ENCODE measurements at places on chromosomes 13 and 19. TPM values are rescaled to one million over a fixed set of nuclear protein-coding genes. Genes with fewer than 3 reads are reported as not detected.

- no peak for DNase-seq
Observed at GRCh38 chr13:27889471-27889870, 30.3 kb upstream of the PDX1 start.

GRCh38 chr19:46618670-46619231, 6.1 kb downstream of the PTGIR start:
- no peak for DNase-seq

The MIER2 gene
- 20.9 TPM for total RNA-seq

DNA sequence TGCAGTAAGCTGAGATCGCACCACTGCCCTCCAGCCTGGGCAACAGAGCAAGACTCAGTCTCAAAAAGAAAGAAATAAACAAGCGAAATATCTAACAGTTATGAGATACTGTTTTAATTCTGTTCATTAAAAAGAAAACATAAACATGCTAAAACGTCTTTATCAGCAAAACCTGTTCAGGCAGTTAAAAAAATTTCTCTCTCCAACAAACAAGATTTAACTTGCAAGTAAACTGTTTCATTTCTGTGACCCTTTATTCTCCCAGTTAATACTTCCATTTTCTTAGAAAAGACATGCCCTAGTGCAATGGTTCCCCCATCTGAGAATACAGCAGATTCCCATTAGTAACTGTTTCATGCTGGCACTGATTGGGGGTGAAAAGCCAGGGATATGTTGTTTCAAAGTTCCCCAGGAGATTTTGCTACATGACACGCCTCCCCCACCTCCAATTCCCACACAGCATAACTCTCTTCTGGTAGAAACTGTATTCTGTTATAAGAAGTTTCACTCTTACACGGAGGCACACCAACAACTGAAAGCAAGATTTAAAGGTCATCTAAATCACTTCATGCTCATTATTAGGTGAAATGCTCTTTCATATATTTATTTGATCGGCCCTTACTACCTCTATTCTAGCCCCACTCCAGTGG, 24.4 kb downstream of the ELF1 start:
- DNase-seq: no peak

DNA sequence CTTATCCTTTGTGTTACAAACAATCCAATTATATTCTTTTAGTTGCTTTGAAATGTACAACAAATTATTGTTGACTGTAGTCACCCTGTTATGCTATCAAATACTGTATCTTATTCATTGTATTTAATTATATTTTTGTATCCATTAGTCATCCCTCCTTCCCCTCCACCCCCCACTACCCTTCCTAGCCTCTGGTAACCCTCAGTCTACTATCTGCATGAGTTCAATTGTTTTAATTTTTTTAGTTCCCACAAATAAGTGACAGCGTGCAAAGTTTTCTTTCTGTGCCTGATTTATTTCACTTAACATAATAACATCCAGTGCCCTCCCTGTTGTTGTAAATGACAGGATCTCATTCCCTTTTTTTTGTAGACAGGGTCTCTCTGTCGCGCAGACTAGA, 4.5 kb downstream of the SAE1 start:
- DNase-seq: no peak

GRCh38 chr13:26820871-26821270, 60.3 kb upstream of the GPR12 start:
- DNase-seq: no peak

DNA sequence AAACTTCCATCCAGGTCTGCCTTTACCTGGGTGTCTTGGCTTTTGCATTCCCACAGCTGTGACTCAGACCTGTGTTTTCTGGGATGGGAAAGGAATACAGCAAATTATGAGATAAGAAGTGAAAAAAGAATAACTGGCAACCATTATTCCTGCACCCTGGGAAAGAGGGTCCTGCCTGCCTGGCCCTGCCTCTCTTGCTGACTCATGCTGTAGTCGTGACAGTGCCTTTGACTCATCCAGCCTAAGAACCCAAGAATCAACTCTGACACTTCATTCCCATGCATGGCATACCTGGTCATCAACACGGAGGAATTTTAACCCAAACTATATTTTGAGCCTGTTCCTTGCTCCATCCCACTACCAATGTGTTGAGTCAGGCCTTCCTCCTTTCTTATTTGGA, 185.4 kb upstream of the SERP2 start:
- DNase-seq: no peak

The METTL21C gene
- total RNA-seq: not detected

- no peak for DNase-seq
Observed at GRCh38 chr19:34426096-34426661, 2.0 kb upstream of the UBA2 start.

DNA sequence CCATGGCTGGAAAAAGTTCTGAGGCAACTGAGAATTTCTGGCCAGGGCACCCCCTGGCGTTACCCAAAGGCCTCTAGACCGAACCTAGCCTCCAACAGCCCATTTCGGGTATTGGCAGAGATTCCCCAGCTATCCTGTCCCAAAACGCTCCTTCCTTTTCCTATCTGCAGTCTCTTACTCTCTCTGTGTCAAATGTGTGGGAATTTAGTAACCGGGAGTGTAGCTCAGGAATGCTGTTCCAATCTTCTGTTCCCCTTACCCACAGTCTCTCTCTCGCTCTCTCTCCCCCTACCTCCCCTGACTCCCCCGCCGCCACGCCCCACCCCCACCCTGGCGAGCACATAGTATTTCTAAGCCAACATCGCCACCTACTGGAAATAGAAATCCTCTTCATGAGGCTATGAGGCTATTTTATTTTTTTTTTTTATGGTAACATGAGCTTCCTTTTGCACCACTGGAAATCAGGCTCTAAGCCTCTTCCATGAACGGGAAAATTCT, 27.0 kb downstream of the OXGR1 start:
- no peak for DNase-seq

- no peak for DNase-seq
Observed at GRCh38 chr19:49442354-49442753, 1.0 kb upstream of the SLC17A7 start.

GRCh38 chr19:57583521-57584416, at the start of gene ZIK1:
Gene ZIK1 (plus strand): TSS chr19:57584145. CDS start chr19:57584357, 212 bp downstream.
- peak; percentile 94 for DNase-seq

The FBXO17 gene
- not detected for total RNA-seq

The TEX26 gene
- total RNA-seq: not detected

- DNase-seq: peak; percentile 67
Observed at GRCh38 chr13:27270594-27271520, at the start of gene RASL11A. Gene RASL11A (plus strand): TSS chr13:27270830. CDS start chr13:27270945, 115 bp downstream.

- DNase-seq: no peak
Observed at GRCh38 chr19:58357481-58358145, 4.3 kb upstream of the A1BG start.

DNA sequence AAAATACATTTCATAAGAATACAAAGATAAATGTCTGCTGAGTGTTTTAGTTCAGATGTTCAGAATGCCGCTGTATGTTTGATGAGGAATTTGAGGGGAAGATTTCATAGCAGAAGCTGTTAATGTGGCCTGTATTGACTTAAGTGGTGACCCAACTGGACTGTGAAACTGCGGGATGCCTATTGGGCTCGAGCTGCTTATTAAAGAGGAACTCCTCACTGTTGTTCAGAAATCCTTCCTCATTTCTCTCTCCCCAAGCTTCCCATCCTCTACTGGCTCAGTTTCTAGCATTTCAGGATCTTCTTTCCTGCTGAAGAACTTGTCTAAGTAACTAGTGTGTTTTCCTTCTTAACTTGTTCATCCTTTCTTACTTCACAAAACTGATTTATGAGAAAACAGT, 20.4 kb downstream of the DGKH start:
- no peak for DNase-seq

The IZUMO1 gene
- not detected for total RNA-seq

DNA sequence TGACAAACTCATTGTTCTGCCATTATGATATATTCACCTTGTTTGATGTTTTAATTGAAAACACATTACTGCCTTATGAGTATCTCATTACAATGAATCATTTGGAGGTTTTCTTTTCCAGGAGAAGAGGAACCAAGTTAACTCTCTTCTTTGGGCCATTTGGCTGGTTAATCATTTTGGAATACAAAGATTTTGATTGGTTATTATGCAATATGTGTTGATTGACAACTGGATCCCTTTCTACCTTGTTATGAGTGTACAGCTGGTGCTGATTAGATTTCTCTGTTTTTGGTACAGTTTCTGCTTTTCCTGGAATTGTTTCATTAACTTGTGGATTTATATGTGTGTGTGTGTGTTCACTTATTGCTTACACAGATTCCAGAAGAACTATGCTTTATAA, 49.2 kb upstream of the RGCC start:
- no peak for DNase-seq

The KIR3DL1 gene
- total RNA-seq: 0.11 TPM

- DNase-seq: no peak
Observed at GRCh38 chr19:34096020-34096915, 76.0 kb upstream of the LSM14A start.

The MCF2L gene
- 9.6 TPM for total RNA-seq

DNA sequence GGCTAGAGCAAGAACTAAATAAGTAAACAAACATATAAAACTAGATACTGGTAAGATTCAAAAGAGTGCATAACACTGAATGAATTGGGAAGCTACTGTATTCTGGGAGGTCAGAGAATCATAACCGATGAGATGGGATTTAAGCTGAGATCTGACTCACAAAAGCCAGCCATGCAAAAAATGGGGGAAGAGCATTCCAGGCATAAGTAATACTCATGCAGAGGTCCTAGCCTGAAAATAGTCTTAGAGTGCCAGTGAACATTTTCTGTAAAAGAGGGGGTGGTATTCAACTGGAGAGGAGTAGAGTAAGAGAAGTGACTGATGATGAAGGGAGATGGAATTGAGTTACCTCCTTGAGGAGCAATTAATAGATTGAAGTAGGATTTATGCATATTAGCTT, 872.0 kb upstream of the GPC6 start:
- DNase-seq: no peak

The IFNL1 gene
- total RNA-seq: not detected

- DNase-seq: no peak
Observed at GRCh38 chr19:39130337-39131254, 5.0 kb downstream of the PAK4 start.

Measured in CD8-positive, alpha-beta memory T cell (primary cell).